ENCODE measurements at places on chromosomes 6 and 20.

DNA sequence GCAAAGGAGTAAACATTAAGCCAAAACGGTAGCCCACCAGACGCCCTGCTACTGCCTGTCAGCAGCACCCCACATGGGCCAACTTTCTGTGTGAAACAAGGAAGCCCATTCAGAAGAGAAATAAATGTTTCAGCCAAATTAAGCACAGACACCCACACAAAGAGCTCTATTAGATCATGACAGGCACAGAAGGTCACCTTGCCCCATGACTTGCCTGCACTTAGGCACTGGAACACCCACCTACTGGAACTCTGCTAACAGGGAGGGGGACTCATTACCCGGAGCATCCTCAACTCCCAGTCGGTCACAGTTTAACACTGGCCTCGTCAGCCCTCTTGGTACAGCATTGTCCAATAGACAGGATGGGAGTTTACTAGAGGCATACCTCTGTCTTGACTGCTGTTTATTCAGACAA, 31.8 kb downstream of the GFOD1 start:
- peak; percentile 41 for DNase-seq

DNA sequence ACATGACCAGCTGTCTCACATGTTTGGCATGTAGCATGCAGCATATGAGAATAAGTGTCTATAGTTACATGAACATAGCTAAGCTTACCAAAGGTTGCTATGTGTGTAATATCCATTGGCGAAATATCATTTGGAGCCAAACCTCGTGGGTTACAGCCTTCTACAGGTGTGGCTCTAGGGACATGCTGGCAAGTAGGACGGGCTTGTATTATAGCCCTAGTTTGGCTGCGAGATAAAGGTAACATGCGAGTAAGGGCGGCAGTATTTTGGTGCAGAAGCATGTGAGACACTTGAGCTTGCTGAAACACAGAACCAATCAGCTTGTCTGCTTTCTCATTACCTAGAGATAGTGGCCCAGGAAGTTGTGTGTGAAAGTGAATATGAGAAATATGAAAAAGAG, 6.5 kb upstream of the ABHD12 start:
- no peak for DNase-seq

GRCh38 chr6:136401749-136402148, 112.1 kb upstream of the BCLAF1 start:
- DNase-seq = no peak

DNA sequence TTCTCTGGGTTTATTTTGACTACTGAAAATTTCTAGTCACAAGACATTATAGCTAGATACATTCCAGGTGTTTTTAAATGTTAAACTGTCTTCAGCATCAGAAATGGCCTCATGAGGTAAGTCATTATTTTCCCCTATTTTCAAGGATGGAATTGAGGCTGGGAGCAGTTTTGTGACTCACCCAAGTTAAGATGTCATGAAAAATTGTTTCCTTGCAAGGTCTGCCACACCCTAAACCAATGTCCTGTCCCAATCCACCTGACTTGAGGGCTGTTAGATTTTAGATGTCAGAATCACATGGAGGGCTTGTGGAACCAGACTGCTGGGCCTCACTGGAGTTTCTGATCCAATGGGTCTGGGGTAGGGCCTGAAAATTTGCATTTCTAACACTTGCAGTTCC, 16.9 kb downstream of the SLC22A3 start:
- no peak for DNase-seq

GRCh38 chr6:121480099-121480713, 44.8 kb downstream of the GJA1 start:
- no peak for DNase-seq

GRCh38 chr6:5260111-5260620, 584 bp downstream of the LYRM4 start:
- peak; percentile 82 for DNase-seq

- no peak for DNase-seq
Observed at GRCh38 chr20:45174434-45175364, at the start of gene PI3. Gene PI3, plus strand, starts transcription at chr20:45174902. Its CDS starts 21 bp downstream, at chr20:45174923.

- DNase-seq = no peak
Observed at GRCh38 chr6:24858177-24858653, 59.5 kb upstream of the ARMH2 start.

- DNase-seq = no peak
Observed at GRCh38 chr6:85561750-85562357, 31.8 kb downstream of the SNX14 start.

GRCh38 chr6:92979281-92979680, 440.1 kb downstream of the EPHA7 start:
- no peak for DNase-seq

DNA sequence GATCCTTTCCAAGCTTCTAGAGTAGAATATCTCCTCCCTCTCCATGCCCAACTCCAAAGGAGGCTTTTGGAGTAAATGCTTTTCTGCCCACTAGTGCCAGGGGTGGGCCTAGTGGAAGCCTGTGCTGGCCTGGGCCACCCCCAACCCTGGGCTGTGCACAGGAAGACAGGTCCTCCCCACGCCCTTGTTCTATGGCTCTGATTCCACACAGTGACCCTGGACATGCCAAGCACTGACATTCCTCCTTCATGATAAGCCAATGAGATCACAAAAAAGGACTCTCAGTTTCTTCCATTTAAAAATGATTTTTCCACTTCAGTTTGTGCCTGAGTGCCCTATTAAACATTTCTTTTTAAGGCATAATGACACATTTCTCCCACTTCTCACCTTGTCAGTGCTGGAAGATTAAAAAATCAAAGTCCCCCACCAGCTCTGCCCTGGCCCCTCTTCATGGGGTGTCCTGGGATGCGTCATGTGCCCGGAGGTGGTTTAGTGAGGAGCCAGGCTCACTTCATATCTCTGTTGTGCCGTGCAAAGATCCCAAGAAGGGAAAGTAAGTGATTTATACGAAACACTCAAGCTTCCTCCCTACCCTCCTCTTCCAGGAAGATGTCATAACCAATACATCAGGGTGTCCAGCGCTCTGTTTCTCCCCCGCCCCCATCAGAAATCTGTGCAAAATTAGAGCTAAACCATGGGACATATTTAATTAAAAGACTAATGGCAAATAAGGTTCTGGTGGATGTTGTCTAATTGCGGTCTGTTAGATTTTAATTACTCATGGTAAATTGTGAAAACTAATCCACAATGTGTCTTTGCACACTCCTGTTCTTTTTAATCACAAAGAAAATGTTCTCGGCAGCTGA, 255.0 kb downstream of the NRN1 start:
- DNase-seq = no peak

- no peak for DNase-seq
Observed at GRCh38 chr6:36848658-36849441, 9.6 kb upstream of the CPNE5 start.

GRCh38 chr20:41141153-41141815, 3.9 kb downstream of the PLCG1 start:
- DNase-seq = no peak

DNA sequence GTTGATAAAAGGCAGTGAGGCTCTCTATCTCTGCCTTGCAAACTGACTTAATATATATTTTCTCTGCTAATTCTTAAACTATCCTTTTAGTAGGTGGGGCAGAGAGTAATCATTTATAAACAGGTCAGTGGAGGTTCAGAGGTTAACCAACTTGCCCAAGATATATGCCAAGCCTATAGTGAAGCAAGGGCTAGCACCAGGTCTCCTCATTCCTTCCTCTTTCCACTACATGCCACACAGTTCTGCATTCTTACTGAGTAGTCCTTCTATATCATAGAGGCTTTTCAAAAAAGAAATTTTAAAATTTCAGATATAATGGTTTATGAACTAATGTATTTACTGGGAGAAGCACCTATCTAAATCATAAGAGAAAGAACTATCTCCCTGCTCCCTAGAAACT, 8.5 kb downstream of the ARG1 start:
- DNase-seq = no peak

- no peak for DNase-seq
Observed at GRCh38 chr6:7726416-7727085, 652 bp downstream of the BMP6 start.

DNA sequence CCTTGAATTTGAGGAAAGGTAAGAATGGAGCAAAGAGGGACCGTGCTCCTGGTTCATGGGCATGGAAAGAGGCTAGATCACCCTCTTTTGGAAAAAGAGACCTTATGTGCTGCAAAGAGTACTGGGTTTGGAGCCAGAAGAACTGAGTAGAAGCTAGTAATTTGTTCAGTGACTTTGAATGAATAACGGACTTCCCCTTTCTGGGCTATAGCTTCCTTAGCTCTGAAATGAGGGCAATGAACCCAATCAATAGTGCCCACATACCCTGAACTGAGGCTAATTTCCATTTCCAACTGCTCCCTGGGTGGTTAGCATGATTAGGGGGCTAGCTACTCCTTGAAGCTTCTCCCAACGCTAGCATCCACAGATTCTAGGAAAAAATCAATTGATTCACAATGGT, 121.4 kb downstream of the UNC5CL start:
- no peak for DNase-seq

DNA sequence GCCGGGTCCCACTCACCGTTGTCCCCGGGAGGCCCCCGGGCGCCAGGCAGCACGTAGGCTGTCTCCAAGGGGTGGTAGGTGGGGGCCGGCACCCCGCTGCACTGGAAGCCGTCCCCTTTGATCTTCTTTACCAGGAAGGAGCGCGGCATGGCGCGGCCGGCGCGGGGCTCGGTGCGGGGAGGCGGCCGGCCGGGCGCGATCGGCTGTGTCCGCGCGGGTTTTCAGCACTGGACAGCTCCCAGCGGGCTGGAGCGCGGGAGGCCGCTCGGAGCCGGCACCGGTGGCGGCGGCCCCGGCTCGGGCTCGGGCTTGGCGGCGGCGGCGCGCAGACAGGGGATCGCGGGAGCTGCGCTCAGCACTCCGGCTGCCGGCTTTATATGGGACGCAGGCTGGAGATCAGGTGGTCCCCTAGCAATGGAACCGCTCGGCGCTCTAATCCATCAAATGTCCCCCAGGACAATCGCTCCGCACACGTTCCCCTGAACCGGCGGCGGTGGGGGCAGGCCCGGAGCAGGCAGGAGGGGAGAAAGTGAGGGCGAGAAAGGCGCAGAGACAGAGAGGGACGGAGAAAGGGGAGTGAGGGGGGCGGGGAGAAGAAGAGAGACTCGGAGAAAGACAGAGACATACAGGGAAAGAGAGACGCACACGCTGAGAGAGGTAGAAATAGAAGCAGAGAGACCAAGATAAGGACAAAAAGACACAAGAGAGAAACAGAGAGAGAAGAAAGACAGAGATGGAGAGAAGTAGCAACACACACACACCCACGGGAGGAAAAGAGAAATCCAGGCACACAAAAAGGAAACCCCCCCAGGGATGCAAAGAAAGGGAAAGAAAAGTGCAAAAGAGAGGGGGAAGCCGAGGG, at the start of gene SCRT2:
SCRT2 (minus strand) TSS at position 350 of the 862 bp plus-strand sequence; CDS start at position 149, 201 bp downstream.
- DNase-seq = peak; percentile 86

Data from GM13976 (cell line).